ENCODE measurements at places on chromosomes 13 and 19.

GRCh38 chr19:8138201-8138600, 11.2 kb downstream of the FBN3 start:
- no peak for DNase-seq

DNA sequence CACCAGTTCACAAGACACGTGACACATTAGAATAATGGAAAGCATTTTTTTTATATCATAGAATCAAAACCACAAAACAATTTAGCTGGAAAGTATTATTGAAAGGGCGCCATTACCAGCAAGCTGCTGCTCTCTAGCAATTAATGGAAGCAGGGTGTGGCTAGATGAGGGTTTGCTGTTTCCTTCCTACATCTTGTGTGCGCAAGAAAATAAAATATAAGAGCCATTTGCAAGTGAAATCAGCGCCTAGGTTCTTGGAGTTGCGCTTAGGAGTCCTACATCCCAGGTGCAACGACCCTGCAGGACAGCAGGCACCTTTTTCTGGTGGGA, 140.9 kb downstream of the ZNF536 start:
- no peak for DNase-seq

GRCh38 chr19:17625980-17626379, 62.2 kb downstream of the UNC13A start:
- DNase-seq: no peak

DNA sequence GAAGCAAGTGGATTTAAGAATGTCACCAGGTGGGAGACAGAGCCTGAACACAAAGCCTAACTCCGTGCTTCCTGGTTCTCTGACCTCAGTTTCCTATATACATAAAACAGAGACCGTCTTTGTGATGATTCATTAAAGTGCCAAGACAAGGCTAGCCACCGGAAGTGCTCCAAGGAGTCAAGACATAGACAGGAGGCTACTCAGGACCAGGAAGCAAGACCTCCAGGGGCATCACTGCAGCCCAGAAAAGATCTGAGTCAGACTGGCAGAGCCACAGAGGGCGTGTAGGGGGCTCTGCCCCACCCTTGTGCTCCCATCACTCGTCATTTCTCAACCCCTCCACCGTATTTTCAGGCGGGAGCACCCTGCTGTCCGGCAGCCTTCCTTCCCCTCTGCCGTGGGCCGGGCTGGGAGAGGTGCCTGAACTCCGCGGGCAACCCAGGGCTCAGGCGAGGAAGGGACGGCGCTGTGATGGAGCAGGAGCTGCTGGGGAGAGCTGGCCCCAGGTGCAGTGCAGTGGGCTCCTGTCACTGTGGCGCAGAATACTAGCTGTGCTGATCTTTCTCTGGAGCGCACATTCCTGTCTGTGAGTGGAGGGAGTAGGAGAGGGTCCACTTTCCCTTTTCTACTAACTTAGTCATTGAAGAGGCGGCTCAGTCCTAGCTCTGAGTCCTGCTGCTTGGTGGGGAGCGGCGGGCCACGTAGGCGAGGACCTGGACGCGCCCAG, 134.7 kb upstream of the GPR12 start:
- no peak for DNase-seq

DNA sequence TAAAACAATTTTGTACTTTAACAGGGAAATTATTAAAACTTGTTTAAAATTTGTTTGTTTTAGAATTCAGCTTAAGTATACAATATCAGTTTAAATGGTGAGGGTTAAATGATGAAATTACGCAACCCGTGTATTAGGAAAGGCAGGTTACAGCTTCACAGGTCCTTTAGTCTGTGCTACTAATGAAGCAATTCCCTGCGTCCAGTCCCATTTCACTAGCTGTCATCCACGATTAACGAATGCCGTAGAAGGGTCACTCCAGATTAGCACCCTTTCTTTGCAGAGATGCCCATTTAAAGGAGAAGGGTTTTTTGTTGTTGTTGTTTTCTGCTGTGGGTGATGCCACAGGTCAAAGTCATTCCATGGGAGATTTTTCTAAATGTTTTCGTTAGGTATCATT, 457.6 kb upstream of the SLC10A2 start:
- DNase-seq: no peak

GRCh38 chr13:23963947-23964346, 66.6 kb upstream of the C1QTNF9B start:
- no peak for DNase-seq

GRCh38 chr13:98315902-98316301, 138.8 kb upstream of the RNF113B start:
- DNase-seq: no peak

DNA sequence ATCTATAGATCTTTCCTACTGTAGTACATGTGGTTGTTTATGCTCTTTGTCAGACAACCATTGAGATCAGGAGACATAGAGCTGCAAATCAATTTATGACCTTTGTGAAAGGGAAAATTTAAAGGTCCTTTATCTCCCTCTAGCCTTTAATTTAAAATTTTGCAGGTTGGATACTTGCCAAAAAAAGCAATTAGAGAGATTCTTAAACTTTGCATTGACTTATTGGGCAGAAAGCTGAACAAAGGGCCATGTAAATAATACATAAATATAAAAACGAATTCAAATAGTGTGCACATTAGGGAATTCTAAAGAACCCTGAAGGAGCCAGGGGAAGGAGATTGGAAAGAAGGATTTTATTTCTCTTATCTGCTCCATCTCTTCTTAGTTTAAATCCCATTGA, 22.0 kb upstream of the RB1 start:
- no peak for DNase-seq

DNA sequence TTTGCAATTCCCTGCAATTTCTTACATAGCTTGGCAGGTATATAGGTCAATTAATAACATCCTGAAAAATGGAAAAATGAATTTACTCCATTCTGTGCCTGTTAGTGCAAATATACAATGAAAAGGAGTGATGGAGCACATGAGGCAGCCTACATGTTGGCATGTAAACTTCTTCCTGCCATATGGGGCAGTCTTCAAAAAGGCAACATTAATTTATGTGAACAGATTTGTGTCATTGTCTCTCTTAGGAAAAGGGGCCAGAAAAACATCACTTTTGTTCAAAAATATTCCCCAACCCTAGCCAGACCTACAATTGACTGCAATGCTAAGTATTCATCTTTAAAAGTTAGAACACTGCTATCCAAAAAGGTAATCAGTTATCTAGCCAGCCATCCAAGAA, 332.2 kb downstream of the TBC1D4 start:
- DNase-seq: no peak

DNA sequence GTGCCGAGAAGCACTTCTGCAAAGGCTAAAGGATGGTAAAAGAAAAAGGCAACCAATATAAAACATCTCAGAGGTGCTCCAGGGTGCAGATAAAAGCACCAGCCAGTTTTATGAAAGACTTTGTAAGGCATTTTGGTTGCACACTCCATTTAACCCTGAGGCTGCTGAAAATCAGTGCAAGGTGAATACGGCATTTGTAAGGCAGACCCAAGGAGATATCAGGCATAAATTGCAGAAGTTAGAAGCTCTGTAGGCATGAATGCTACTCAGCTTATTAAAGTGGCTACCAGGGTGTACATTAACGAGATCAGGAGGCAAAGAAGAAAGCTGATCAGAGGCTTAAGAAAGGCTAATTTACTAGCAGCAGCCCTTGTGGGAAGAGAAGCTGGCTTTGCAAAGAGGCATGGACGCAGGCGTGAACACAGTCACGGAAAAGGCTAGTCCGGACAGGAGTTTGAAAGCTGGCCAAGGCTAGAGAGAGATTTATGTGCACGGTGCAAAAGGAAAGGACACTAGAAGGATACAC, 99.6 kb downstream of the ZNF429 start:
- no peak for DNase-seq

DNA sequence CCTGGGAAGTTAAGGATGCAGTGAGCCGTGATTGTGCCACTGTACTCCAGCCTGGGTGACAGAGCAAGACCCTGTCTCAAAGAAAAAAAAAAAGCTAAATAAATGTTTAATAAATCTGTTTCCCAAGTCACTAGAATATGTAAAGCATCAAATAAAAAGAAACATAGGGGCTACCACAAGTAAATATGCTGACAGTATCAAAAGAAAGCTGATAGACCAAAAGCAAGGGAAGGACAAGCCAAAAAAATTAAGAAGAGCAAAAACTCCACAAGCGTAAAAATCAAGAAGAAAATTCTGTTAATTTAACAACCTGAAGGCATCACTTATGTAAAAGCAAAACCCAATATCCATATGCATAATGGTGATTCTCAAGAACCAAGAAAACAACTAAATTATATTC, 9.7 kb downstream of the KPNA3 start:
- no peak for DNase-seq

GRCh38 chr13:106675311-106675710, 107.4 kb upstream of the ARGLU1 start:
- DNase-seq: no peak

GRCh38 chr19:48928164-48929025, 5.1 kb upstream of the DHDH start:
- DNase-seq: no peak

DNA sequence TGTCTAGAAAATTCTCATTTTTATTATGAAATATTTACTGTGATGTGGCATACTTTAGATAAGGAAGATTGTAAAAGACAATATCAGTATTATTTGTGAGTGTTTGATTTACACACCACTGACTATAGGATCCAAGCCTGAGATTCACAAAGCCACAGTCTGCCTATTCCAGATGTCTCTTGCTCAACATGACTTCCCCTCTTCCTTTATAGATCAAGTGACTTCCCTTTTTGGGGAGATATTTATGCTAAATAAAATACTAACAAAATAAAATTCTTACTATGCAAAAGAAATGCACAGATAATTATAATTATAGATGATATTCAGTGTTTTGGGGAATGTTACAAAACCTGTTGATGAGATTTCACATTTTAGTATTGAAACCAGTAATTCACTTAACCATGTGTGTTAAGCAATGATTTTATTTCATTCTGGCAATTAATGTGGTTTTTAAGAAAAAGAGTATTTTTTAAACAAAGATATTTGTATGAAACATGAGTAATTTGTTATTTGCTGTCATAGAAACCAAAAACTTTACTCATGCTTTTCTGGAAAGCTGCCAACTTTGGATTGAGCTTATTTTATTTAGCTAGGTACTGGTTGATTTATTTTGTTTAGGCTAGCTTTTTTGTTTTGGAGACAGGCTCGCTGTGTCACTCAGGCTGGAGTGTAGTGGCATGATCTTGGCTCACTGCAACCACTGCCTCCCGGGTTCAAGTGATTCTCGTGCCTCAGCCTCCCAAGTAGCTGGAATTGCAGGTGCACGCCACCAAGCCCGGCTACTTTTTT, 13.7 kb upstream of the GPR183 start:
- DNase-seq: no peak

DNA sequence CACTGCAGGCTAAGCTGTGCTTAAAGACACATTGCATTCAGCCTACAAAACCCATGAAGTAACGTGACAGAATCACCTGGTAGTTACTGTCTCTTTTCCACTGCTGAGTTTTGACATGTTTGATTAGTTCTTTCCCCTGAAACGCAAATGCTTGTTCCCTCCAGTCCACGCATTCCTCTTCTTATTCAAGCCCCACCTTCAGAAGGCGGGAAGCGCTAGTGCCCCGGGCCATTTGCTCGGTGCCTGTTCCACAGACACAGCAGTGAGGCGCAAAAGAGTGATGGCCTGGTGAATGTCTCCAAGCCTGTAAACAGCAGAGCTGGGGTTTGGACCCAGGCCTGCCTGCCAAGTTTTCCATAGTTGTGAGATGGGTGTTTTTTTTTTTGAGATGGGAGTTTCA, 10.9 kb downstream of the ACP4 start:
- DNase-seq: no peak

DNA sequence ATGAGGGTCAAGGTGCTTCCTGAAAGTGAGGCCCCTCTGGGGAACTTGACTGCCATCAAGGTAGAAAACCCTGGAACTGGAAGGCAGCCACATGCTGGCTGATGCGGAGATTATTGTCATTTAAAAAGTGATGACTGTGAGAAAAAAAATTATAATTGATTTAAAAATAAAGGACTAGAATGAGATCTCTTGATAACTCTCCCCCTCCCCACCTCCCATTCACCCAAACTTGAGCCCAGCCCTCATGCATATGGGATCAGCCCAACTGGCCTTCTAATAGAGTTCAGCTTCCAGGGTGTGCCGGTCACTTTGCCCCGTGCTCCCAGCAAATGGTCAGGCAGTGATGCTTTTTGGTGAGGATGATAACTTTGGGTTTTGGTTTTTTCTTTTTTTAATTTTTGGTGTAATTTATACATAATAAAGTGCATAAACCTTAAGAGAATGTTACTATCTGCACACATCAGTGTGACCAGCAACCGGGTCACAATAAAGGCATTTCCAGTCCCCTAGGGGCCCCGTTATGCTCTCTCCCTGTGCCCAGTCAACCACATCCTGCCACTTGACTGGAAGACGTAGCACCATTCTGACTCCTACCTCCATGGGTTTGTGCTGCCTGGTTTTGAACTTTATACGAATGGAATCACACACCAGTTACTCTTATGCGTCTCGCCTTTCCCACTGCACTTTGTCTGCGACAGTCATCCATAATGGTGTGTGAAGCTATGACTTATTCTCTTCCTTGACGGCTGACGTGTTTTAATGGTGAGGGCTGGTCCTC, 187.9 kb downstream of the USP12 start:
- no peak for DNase-seq

- DNase-seq: no peak
Measured at GRCh38 chr19:8441725-8442544, 2.8 kb upstream of the HNRNPM start.

GRCh38 chr13:51800486-51800885, 3.5 kb downstream of the DHRS12 start:
- DNase-seq: no peak

- DNase-seq: no peak
Measured at GRCh38 chr13:36084131-36084530, 47.1 kb downstream of the DCLK1 start.

DNA sequence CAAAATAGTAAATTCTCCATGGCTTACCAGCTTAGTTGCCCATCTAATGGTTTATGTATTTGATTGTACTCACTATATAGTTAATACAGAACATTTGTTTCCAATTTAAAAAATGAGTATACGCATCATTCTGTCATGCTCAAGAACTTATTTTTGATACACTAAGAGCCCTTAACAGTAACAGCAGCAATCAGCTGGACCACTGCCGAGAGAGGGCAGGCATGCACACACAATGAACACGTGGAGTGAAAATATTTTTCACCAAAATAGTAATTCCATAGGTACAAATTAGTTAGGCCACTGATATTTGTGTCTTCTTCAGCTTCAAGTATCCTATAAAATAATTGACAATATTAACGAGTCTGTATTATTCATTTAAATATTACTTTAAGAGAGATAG, 109.9 kb downstream of the KLF12 start:
- no peak for DNase-seq

GRCh38 chr19:46474211-46474610, 2.8 kb upstream of the PNMA8A start:
- no peak for DNase-seq

DNA sequence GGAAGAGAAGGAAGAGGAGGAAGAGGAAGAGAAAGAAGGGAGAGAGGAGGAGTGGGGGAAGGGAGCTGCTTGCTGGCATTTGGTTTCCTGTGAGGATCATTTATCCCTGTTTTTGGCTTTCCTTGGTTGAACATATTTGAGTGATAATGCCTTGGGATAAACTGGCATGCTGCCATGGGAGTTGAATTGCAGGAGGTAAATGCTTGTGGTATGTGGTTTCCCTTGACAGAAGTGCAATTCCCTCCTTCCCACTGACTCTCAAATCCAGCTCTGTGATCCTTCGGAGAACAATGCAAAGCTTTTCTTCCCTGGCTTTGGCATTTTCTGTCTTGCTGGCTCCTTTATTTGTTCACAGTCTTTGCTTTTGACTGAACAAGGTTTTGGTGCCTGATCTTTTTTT, 27.2 kb upstream of the CBY2 start:
- DNase-seq: no peak
